ENCODE measurements at places on chromosomes 1 and 21.

GRCh38 chr1:224880593-224881307 lies 48.7 kb upstream of the DNAH14 start:
- DNase-seq = no peak

GRCh38 chr21:44086636-44087425 lies 20.4 kb upstream of the PWP2 start:
- no peak for DNase-seq

- DNase-seq = no peak
These were observed 2.9 kb downstream of the PTPRF start for GRCh38 chr1:43533584-43533983.

DNA sequence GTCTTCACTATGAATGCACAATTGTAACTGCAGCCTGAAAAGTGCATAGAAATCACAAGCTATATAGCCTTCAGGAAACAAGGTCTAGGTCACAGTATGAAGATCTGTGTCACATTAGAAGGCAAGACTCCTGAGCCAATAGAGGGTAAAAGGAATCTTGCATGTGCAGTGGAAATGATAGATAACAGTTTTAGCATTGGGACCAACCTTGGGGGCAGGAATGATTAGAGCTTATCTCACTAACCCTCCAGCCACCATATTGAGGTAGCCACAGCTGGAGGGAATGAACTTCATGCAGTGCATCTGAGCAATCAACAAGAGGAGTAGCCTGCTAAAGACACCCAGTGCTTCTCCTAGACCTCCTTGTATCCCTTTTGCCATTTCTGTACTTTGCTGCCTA lies 390.1 kb downstream of the LTN1 start:
- DNase-seq = no peak

DNA sequence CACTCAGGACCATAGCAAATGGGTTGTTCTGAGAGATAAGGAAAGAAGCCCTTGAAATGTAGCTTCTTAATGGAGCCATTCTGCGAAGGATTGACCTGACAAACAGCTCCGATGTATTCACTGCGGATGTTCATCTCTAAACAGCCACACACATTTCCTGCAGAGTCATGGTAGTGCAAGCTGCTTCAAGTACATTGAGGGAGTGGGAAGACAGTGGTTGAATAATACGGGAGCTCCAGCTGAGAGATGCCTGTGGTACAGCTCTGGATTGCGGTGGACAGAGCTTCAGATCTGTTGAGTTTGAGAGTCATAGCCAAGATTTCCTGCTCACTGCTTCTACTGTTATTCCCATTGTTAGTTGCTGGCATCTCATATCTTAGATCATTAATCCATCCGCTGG lies 86.6 kb downstream of the ZBTB18 start:
- DNase-seq = no peak

GRCh38 chr21:31670070-31670469 lies 10.6 kb downstream of the SOD1 start:
- no peak for DNase-seq

DNA sequence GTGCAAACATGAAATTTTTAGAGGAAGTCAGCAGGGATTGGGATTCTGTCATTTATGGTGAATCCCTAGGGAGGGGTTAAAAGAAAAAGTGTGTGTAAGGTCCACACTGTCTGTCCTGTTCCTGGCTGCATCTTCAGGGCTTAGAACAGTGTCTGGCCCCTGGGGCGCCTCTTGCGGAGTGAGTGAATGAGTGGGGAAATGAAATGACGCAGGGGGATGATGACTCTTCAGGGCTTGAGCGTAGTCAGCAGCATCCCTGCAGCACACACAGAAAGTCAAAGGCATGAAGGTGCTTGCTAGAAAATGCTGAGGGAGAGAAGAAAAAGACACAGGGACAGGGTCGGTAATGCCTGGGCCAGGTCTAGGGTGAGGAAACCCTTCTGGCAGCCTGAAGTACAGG lies 57.8 kb downstream of the PGBD5 start:
- DNase-seq = no peak

Measured in DMS53 (cell line).